ENCODE measurements at places on chromosomes 12 and 14.

DNA sequence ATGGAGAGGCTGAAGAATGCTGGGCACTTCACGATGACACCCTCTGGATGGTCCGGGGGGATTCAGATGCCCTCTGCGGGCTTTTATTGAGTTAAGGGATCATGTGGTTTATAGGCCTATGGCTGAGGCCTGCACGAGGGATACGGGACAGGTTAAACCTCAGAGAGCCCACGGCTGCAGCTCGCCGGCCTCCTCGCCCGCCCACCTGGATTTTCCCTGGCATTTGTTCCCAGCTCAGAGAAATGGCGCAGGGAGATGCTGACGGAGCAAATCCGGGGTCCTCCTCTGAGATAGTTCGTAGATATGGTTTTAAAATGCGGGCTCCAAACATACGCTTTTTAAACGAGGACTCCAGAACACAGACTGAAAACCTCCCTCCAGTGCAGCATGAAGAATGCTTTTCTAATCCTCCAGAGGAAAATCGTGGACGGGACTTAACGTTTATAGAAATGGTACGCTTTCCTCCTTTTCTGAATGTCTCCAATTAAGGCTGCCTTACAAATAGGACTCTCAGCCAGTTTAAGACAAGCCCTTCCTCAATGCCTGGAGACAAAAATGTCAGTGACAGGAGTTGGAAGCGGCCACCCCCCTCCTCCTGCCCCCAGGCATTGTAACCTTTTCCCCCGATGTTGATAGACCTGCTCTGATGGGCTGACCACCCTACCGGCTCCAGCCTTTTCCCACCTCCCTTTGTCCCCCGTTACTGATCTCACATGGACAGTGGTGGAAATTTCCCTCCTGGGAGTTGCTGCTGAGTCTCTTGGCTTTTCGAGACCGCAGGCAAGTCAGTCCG lies 16.6 kb downstream of the CCND2 start:
- no peak for DNase-seq

DNA sequence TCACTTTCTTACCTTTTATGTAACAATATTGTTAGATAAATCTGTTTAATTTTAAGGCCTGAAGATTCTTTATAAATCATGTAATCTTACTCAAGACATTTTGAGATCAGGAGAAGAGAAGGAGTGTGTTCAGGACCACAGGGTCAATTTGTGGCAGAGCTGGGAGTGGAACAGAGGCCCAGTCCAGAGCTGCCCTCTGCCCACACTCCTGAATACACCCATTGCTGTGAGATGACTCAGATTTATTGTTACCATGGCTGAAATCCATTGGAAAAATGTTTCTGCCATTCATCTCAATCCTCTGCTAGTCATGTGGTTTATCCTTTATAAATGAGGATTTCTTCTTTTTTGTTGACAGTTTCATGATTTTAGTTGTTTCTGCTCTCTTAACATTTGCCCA lies 100.5 kb upstream of the STXBP6 start:
- DNase-seq, result no peak

DNA sequence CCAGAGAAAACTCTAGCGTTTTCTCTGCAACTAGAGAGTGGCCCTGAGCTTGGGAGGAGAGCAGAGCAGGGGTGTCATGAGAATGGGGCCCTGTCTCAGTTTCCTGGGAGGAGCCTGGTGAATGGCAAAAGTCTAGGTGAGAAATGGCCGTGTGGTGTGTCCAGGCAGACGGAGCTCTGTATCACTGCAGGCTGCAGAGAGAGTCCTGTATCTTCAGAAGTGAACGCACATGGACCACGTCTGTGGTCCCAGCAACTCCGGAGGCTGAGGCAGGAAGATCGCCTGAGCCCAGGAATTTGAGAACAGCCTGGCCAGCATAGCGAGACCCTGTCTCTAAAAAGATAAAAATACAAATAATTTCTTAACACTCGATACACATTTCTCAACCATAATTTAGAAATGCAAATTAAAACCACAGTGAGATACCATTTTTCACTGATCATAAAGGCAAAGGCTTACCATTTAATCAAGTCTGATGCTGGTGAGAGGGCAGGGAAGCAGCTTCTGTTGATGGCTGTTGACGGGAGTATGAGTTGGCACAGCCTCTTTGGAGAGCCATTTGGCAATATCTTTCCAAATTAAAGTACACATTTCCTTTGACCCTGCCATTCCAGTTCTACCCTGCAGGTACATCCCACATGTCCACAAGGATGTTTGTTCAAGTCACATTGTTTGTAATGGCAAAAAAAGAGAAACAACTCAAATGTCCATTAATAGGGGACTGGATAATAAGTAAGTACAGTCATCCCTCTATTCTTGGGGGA lies 51.0 kb downstream of the NFKBIA start:
- no peak for DNase-seq

GRCh38 chr12:95881331-95881955 lies 22.7 kb downstream of the SNRPF start:
- DNase-seq, result no peak

DNA sequence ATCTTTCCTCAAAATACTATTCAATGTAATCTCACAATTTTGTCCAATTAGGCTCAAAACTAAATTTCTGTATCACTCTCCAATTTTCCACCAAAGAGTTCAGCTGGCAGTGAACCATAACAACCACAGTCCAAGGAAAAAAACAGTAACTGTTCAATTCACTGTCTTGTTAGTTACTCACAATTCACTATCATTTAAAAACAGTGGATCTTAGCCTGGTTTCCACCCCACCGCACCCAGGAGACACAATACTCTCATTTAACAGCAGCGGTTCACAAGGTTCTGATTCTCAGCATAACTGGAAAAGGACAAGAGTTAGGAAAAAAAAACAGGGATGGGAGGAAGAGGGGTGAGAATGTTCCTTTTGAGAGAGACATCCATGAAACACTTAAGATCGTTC lies 40.5 kb downstream of the MED13L start:
- no peak for DNase-seq

GRCh38 chr12:113138826-113139225 lies 3.3 kb upstream of the RASAL1 start:
- DNase-seq, result no peak

GRCh38 chr12:120630104-120630892 lies 10.1 kb upstream of the CABP1 start:
- no peak for DNase-seq

- no peak for DNase-seq
Observed at GRCh38 chr12:62762645-62763044, 172.3 kb downstream of the PPM1H start.

DNA sequence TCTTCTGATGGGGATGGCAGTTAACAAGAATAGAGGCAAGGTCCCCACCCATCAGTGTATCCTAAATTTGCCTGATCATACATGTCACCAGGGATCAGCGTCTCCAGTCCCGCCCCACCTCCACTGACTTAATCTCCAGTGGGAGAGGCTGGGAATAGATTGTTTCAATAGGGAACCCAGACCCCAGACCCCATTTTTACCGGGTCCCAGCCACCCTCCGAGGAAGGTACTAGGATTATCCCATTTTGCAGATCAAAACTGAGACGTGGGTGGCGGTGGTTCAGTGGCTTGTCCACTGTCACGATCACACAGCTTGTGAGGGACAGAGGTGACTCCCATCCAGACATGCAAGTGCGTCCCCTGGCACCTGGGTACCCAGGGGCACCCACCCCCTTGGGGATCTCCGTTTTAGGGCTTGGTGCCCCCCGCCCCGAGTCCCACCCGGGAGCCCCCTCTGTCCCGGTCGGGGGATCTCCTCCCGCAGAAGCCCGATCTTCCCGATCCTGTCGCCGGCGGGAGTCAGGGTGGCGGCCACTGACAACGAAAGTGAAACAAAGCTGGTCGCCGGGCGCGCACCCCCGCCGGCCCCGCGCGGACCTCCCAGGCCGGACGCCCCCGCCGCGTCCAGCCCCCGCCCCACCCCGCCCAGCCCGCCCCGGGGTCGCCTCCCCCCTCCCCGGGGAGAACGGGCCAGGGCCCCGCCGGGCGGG lies 523 bp downstream of the WSB2 start:
- peak; percentile 42 for DNase-seq

- DNase-seq, result no peak
Observed at GRCh38 chr12:88325076-88325815, 183.1 kb downstream of the TMTC3 start.

- no peak for DNase-seq
Observed at GRCh38 chr14:57957441-57957840, 91.5 kb upstream of the SLC35F4 start.

- no peak for DNase-seq
Observed at GRCh38 chr12:8948701-8949341, 624 bp downstream of the M6PR start.

GRCh38 chr14:50559990-50560930 lies at the start of gene ATL1:
ATL1 (plus strand) TSS chr14:50560145; CDS start chr14:50560266, 121 bp downstream.
- peak; percentile 41 for DNase-seq

DNA sequence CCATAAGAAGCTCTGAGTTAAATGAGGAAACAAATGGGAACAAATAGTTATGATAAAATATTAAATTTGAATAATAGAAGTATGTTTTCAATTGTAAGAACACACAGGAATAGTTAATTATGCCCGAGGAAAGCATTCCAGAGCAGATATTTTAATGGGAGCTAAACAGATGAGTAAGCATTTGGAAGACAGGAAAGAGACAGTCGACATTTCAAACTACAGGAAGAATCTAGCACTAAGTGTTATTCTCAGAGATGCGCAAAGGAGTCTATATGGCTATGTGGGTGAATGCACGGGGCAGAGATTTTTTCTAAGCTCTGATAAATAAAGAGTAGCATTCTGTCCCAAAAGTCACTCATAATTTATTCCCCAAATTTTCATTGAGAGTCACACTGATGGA lies 64.5 kb upstream of the SSTR1 start:
- no peak for DNase-seq

DNA sequence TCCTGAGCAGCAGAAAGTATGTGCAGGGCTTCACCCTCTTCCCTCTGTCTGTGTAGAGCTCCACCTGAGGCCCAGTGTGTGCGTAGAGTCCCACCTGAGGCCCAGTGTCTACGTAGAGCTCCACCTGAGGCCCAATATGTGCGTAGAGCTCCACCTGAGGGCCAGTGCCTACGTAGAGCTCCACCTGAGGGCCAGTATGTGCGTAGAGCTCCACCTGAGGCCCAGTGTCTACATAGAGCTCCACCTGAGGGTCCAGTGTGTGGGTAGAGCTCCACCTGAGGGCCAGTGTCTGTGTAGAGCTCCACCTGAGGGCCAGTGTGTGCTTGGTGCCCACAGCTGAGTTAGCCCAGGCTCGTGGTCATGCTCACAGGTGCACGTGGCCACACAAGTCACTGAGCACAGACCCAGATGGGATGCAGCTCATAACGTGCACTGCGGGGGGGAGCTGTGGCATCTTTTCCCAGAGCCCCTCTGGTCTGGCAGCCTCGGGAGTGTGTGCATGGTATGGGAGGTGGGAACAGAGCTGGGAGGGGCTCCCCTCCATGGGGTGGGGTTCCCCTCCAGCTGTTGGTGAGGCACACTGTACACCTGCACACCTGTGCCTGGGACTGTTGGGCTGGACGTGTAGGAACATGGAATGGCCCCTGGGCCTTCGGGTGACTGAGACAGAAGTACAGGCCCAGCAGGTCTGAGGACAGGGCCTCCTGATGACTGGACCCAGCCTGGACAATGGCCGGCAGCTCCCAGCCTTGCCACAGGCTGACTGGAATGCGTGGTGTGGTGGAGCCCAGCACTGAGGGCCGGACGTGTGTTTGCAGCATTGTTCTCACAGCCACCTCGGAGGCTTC lies 20.1 kb downstream of the PACS2 start:
- no peak for DNase-seq

- no peak for DNase-seq
Observed at GRCh38 chr14:87529081-87529480, 463.9 kb downstream of the GALC start.

- DNase-seq, result no peak
Observed at GRCh38 chr12:52238916-52239646, 6.0 kb downstream of the KRT7 start.

GRCh38 chr12:92439420-92439805 lies 263.4 kb upstream of the PLEKHG7 start:
- DNase-seq, result no peak

GRCh38 chr14:26444822-26445221 lies 153.0 kb downstream of the NOVA1 start:
- DNase-seq, result no peak

All from activated naive CD4-positive, alpha-beta T cell treated with Interleukin-2 at 50 U/mL for 16 hours (primary cell).